ENCODE measurements at places on chromosomes 5 and 9. TPM values are rescaled to one million over a fixed set of nuclear protein-coding genes. Genes with fewer than 3 reads are reported as not detected.

Gene SHOC1
- 0.07 TPM for total RNA-seq

Gene TAF11L5
- total RNA-seq = not detected

Gene CDC20B
- not detected for total RNA-seq

Gene SPATA31A5
- not detected for total RNA-seq

Gene NDST1
- total RNA-seq = 128 TPM

Gene PCDHGB2
- total RNA-seq = 1.3 TPM

Gene NFIL3
- total RNA-seq = 12.3 TPM

Gene GGTA1
- total RNA-seq = not detected

Gene HK3
- total RNA-seq = not detected

Gene GARIN3
- not detected for total RNA-seq

DNA sequence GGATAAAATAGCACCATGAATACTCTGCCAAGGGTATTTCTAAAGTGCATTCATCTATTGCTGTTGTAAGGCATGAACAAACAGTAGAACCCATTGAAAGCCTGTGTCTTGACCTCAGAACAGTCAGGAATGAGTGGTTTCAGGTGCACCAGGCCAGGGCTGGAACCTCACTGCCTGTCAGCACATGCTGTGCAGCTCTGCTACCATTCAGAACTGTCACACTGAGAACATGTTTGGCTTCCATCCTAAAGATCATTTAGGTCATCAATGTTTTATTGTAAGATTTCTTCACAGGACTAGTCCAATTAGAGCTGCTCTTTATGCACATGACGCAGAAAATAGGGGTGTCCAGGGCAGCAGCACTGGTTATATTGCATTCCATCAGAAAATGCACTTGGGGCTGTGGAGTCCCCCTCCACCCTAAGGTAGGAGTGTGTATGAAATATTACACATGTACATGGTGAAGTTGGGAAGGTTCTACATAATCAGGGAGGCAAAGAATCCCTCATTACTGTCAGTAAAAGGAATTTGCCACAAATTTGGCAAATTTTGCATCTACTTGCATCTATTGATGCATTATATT is 408.0 kb downstream of the CTNND2 start:
- DNase-seq = peak; percentile 11

DNA sequence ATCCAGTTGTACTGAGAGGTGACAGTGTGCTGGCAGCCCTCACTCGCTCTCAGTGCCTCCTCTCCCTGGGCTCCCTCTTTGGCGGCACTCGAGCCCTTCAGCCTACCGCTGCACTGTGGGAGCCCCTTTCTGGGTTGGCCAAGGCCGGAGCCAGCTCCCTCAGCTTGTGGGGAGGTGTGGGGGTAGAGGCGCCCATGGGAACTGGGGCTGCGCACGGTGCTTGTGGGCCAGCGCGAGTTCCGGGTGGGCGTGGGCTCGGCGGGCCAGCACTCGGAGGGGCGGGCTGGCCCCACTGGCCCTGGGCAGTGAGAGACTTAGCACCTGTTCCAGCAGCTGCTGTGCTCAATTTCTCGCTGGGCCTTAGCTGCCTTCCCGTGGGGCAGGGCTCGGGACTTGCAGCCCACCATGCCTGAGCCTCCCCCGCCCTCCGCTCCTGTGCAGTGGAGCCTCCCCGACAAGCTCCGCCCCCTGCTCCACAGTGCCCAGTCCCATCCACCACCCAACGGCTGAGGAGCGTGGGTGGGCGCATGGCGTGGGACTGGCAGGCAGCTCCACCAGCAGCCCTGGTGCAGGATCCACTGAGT is 342.2 kb upstream of the ZNF608 start:
- DNase-seq = no peak

GRCh38 chr5:43141211-43141610 is 20.5 kb downstream of the ZNF131 start:
- no peak for DNase-seq

DNA sequence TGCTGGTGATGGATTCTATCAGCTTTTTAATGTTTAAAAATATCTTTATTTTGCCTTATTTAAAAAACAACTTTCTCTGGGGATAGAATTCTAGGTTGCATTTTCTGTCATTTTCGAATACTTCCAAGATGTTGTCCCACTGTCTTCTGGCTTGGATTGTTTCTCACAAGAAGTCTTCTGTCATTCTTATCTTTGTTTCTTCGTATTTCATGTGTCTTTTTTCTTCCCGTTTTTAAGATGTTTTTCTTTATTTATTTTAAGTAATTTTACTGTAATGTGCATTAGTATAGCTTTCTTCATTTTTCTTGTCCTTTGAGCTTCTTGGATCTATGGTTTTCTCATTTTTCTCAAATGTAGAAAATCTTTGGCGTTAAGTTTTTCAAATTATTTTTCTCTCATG is 19.1 kb downstream of the STX17 start:
- DNase-seq = no peak

DNA sequence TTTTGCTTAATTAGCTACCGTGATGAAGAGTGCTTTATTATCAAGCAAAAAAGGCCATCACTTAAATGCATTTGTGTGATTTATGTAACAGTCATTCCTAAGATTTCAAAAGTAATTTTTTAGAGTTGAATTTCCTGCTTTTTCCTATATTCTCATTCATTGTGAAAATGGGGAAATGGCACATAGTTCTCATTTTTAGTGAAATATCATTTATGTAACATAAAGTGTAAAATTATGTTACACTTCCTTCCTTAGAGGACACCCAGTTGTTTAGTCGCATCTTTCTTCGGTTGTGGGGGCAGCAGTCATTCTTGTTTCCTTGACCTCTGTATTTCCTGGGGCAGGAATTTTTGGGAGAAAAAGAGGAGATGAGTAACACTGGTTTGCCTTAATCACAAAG is 142.8 kb downstream of the MAST4 start:
- DNase-seq = no peak

DNA sequence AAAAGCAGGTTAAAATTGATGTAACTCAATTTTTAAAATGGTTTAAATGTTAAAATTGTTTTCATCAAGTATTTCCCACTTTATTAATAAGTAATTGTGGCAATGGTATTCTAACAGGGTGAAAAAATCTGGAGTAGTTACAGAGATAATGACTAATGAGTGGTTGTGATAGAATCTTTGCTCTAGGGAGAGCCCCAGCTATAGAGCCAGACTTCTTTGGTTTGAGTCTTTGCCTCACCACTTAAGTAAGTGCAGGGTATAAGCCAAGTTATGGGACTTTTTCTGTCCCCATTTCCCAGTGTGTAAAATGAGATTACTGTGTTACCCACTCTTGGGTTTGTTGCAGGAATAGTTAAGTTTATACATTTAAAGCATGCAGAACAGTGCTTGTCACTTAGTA is 158.1 kb downstream of the FER start:
- peak; percentile 14 for DNase-seq

- no peak for DNase-seq
Measured at GRCh38 chr9:36834736-36835135, 199.3 kb downstream of the PAX5 start.

GRCh38 chr9:16282216-16282615 is 588.3 kb downstream of the BNC2 start:
- DNase-seq = no peak

DNA sequence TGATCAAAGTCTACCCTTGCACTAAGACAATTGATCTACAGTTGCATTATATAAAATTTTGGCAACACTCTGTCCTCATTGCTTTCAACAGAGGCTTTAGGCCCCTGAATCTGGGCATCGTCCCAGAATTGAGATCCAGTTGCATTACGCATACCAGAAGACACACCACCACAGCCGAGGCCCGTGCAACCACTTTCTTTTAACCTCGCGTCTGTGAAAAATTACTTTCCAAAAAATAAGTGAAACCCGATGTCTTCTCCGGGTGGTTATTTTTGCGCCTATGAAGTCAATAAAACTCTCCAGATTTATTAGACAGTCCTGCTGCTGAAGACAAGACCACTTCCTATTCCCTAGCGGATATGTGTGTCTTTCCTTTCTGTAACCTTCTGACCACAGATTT is 52.1 kb upstream of the NFIB start:
- DNase-seq = peak; percentile 58

- peak; percentile 87 for DNase-seq
Measured at GRCh38 chr5:53249529-53250200, 140.1 kb upstream of the MOCS2 start.

DNA sequence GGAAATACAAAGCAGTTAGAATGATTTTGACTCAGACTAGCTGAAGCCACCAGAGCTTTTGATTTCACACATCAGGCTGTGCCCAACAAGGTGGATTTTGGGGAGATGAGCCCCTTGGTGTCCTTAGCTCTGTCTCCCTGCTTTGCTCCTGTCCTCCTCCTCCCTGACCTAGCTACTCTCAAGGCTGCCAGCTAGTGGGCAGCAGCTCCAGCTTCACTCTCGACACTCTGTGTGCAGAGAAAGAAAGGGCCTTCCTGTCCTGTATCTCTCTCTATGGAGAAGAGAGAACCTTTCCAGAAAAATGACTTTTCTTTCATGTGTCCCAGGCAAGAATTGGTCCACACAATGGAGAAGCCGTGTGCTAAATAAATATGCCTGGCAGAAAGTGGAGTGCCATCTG is 446.2 kb downstream of the SEMA5A start:
- no peak for DNase-seq

GRCh38 chr9:8895106-8895860 is 1095.7 kb upstream of the DMAC1 start:
- no peak for DNase-seq
